ENCODE measurements at places on chromosomes 7 and 10.

GRCh38 chr7:83684928-83685327, 36.0 kb upstream of the SEMA3E start:
- DNase-seq, result no peak

DNA sequence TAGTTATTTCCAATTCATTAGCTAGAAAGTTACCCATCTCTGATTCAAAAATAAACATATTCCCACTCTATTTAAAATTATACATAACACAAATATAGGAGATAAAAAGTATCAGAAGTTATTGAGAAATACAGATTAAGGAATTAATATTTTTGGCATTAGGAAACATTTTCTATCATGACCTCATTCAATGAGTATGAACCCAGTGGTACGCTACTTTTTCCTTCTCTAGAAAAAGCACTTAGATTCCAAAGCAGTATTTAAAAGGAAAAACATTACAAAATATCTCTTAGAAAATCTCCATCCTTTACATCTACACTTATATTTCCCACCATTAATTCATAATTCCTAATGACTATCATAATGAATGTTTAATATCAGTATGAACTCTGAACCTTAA, 240.6 kb upstream of the GNAI1 start:
- no peak for DNase-seq

GRCh38 chr7:83021032-83021431, 141.7 kb downstream of the PCLO start:
- DNase-seq, result no peak

DNA sequence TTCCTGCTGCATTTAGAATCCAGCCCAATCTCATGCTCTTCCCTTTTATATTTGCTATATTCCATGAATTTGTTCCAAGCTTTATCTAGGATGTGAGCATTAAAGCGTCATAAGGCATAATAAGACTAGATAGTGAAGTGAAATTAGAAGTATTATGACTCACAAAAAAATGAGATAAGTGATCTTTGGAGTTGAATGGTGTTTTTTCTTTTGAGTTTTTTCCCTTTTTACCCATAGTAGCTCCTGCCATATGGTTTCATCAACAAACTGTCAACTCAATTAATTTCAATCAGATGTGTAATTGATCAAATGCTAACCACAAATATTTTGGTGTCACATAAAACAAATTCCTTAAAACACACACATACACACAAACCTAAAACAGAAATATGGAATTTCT, 17.0 kb downstream of the KLHDC10 start:
- no peak for DNase-seq

DNA sequence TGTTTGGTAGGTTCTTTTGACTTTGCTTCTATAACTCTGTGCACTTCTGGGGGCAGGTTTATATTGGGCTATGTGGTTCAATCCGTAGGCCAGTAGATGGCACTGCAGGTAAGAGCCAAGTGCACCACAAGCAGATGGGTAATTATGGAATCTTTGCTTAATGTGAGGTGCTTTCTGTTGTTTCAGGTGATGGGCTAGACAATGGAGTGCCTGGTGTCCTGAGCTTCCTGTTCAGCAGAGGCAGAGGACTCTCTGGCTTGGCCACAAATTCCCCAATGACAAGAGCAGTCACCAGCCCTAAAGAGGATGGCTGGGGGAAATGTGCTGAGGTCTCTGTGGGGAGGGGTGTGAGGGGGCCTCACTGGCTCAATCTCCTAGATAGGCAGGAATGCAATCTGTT, 455.0 kb downstream of the CCSER2 start:
- peak; percentile 5 for DNase-seq

DNA sequence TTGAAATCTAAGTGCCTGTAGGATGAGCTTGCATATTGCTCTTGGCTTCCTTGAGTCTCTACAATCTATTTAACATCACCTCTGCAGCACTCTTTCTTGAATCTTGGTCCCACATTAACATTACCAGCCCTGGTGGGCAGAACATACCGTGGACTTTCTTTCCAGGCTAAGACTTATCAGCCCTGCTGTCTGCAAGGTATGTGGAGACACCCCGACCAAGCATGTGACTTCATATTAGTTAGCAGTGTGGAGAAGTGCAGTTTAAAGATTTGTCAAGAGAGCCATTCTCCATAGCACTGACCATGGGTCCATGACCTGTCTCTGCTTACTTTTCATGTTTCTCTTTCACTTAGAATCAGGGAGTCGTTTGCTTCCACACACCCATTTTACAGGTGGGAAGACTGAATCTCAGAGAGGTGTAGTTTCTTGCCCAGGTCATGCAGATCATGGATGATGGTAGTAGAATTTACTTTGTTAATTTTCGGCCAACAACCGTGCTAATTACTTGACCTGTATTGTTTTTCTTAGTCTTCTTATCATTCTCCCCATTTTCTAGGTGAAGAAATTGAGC, 6.0 kb downstream of the CCNY start:
- DNase-seq, result no peak

- DNase-seq, result no peak
These were observed 830 bp downstream of the IMPDH1 start for GRCh38 chr7:128408709-128409595.

- DNase-seq, result no peak
These were observed 4.4 kb downstream of the HIPK2 start for GRCh38 chr7:139773371-139773770.

GRCh38 chr10:108180878-108181277, 1016.4 kb upstream of the SORCS1 start:
- DNase-seq, result no peak

DNA sequence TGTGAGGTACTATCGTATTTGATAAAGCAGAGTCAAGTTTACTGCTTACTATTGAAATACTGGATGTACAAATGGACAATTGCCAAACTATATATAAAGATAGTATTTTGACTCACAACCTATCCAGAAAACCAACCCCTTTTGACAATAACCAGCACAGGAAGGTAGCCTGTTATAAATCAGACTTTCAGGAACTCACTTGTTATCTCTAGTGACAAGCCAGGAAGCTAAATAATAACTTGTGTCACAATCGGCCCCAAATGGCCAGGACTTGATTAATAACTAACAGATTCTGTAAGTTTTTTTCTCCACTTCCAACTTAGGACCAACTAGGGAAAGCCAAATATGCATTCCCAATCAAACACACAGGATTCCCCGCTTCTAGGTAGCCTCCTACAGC, 38.8 kb upstream of the SLC35G1 start:
- peak; percentile 17 for DNase-seq
